NCI-H2171 (cell line): ENCODE measurements at places on chromosomes 4 and X.
A peak's percentile ranks its signal among the peaks of the same experiment; 100 is the strongest.

DNA sequence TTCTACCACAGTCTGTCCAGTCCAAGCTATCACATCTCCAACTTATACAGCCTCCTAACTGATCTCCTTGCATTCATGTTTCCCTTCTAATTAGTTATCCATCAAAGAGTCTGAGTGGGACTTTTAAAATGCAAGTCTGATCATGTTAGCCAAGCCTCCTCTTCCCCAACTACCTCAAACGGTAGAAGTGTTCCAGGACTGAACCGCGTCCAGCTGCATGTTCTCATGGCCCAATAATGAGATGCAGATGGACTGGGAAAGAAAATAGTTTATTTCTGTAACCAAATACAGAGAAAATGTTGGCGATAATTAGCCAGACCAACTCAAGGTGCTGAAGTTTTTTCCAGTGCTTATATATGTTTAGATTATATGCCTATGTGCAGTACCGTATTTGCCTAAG, 46.6 kb upstream of the PPP1R2C start:
- no peak for DNase-seq

DNA sequence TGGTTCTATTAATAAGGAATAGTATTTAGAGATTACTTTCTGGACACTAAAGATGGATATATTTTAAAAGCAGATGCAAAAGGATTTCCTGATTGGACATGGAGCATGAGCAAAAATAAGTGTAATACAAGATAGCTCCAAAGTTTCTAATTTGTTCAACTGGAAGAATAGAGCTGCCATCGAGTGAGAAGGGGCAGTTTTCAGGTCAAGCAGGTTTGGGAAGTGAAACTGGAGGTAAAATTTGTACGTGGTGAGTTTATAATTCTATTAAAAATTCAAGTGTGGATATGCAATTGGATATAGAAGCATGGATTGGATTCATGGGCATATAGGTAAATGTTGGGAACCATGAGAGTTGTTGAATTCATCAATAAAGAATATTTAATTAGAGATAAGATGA, 31.8 kb downstream of the PRDM8 start:
- DNase-seq: no peak

GRCh38 chr4:104848597-104849225, 298.0 kb upstream of the TET2 start:
- no peak for DNase-seq

- DNase-seq: no peak
These were observed 260.8 kb upstream of the TENM3 start for GRCh38 chr4:181982437-181982836.

DNA sequence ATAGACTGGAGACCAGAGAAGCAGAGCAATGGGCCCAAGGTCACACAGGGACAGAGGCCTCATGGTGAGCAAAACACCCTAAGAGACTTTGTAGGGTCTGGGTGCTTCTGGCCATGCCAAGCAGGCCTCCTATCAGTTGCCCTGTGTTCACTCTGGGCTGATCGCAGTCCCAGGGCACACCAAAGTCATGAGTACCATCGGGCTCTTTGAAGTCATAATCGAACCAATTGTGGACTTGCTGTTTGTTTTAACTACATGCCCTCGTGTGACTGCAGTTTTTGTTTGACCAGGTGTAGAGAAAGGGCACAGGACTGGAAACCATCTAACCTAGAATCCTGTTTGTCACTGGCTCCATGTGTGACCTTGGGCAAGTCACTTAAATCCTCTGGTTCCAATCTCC, 172.5 kb upstream of the CPEB2 start:
- DNase-seq: no peak

DNA sequence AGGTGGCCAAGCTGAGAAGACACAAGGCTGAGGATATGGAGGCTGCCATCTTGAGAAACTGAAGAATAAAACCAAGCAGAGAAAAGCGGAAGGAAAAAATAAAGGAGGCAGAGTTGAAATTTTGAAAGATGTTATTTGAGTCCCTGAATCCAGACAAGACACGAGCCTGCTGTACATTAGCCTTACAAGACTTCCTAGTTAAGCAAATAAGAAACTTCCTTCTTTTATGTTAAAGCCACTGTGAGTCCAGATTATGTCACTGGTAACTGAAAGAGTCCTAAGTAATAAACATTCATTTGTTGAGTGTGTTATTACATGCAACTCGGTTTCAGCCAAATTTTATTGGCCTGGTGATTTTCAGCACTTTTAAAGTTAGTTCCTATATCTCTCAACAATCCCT, 30.4 kb downstream of the DRD5 start:
- no peak for DNase-seq

- no peak for DNase-seq
These were observed 220.3 kb downstream of the PTTG2 start for GRCh38 chr4:38180456-38180855.

DNA sequence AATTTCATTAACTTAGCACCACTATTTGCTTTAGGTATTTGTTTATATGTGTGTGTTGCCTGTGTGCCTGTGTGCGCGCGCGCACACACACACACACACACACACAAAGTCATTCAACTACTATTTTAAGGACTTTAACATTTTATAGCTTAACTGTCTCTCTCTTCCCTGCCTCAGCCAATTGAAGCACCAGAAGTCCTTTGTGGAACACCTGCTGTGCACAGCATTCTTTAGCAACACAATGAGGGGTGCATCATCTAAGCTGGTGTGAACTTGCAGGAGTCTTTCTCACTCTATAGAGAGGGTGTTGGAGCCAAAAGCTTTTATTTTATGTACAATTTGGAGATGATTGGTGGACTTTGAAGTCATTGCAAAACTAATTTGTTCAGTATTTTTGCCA, 31.3 kb downstream of the SLIT2 start:
- no peak for DNase-seq

- no peak for DNase-seq
These were observed 54.7 kb upstream of the NPNT start for GRCh38 chr4:105840426-105841174.

DNA sequence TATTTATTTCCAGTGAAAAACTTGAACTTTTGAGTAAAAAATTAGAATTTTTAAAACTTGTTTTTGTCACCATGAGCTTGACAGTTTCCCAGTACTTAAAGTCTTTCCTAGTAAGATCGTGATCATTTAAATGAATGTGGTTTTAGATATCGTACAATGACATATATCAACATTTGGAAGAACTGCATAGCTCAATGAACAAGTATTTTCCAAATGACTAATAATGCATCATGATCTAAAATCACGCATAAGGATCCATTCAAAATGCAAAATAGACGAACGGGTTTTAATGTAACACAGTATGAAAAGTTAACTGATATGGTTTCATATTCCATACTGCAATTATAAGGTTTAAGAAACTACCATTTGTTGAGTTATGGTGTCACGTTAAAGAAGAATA, 4.1 kb upstream of the NDNF start:
- no peak for DNase-seq

DNA sequence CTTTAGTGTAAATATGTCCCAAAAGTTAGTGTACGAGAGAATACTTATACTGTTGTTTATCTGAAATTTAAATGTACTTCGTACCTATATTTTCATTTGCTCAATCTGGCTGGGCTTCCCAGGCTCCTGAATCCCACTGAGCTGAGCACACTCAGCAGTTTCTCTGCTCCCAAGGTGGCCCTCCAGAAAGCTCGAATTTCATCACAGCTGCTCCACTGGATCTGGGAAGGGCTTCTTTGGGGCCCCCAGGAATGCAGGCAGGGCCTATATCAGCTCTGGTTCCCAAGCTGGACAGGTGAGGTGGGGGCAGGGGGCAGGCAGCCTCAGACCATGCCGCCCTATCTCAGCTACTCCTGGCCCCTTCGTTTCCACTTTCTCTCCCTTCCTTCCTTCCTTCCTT, 1.5 kb upstream of the FATE1 start:
- no peak for DNase-seq

- no peak for DNase-seq
These were observed 46.2 kb upstream of the FAM9A start for GRCh38 chrX:8847360-8847759.

DNA sequence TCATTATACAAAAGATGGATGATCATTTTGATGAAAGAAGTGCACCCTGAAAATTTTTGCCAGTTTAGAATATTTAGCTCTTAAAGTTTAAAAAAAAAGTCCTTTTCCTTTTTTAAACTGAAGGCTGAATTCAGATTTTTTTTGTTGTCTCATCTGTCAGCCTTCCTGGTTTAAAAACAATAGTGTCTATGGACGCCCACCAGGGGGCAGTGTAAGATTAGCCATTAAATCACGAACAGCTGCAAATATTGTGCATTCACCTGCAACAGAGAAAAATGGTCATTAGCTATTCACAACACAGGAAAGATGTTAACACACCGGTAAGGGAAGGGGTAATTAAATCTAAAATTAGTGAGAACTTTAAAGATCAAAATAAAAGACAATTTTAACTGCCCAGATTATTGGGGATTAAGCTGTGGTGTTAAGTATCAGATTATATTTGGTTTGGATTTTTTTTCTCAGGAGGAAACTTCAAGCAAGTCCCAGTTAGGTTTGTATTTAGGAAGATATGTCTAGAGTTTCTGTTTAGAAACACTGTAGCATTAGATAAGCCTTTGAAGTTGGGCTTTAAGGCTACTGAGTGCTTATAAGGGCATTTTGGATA, 4.4 kb upstream of the CXorf38 start:
- peak; percentile 44 for DNase-seq

GRCh38 chrX:86021652-86022289, 25.6 kb downstream of the CHM start:
- DNase-seq: no peak

- DNase-seq: no peak
These were observed 224.3 kb upstream of the CTSO start for GRCh38 chr4:156177941-156178340.

DNA sequence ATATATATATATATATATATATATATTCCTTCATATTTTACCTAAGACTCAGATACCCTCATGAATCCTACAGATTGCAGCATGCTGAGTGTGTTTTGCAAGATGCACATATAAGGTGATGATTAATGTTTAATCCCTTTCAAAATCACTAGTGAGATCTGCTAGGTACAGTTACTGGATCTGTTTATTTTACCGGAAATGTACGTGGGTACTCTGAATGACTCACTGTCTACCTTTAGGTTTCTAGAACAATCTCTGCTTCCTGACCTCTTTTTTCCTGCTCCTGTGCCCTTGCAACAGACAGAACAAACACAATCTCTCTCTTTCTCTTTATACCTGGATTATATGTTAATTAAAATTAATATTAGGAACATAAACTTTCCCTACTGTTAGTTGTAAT, 379.6 kb downstream of the FAM133A start:
- DNase-seq: no peak

- no peak for DNase-seq
These were observed 2.5 kb upstream of the SPANXD start for GRCh38 chrX:141701072-141701471.

- no peak for DNase-seq
These were observed 208.2 kb upstream of the PSAPL1 start for GRCh38 chr4:7642741-7643458.

- DNase-seq: peak; percentile 11
These were observed 608 bp downstream of the TAF1 start for GRCh38 chrX:71366674-71367256.

- DNase-seq: no peak
These were observed at the start of gene MAB21L2 for GRCh38 chr4:150582146-150582872. TSS of gene MAB21L2 (plus strand) at chr4:150582151. CDS start at chr4:150583030, 879 bp downstream.

DNA sequence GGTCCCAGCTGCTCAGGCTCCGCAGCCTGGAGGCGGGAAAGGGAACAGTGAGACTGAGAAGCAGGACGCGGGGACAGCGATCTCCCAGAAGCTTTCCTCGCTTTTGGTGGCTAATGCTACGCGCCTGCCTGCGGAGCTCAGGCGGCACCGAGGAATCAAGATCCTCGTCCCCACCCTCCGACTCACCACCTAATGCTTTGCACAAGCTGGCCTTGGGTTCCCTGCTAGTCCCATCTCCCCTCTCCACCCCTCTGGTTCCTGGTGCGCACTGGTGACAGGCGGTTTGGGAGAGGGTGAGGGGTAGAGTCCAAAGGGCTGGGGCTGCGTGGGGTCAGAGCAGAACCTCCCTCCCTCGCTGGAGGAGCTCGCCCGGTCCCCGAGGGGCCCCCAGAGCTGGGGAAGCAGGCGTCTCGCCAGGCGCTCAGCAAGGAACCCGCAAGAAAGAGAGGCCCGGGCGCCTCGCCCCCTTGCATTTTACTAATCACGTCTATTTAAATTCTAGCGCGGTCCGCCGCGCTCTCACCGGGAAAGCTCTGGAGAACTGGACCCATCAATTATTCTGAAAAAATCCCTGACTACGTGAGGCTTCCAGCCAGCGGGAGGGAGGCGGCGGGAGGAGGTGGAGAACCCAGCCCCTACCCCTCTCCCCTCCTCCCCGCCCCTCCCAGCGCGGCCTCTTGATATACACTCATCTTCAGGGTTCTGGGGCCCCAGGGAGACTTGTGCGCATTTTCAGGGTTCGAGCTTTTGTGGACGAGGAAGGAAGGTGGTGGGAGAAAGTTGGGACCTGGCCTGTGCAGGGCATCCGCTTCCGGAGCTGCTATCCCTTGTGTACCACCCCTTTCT, 9.1 kb downstream of the POU4F2 start:
- no peak for DNase-seq

DNA sequence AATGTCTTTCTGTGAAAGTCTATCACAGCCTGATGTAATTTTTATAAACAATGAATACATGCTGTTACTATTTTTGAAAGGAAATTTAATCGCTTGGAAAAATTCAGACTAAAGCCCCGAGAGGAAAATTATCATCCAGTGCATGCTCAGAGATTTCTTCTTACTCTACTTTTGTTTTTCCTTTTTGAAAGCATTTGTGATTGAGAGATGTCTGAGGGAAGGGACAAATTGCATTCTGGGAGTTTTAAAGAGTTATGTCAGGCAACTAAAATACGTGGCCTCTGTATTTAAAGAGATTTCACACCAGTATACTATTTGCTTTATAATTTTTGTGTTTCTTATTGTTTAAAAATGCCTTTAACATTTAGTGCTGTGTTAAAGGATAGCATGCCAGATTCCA, 1.4 kb upstream of the ZFX start:
- DNase-seq: no peak

DNA sequence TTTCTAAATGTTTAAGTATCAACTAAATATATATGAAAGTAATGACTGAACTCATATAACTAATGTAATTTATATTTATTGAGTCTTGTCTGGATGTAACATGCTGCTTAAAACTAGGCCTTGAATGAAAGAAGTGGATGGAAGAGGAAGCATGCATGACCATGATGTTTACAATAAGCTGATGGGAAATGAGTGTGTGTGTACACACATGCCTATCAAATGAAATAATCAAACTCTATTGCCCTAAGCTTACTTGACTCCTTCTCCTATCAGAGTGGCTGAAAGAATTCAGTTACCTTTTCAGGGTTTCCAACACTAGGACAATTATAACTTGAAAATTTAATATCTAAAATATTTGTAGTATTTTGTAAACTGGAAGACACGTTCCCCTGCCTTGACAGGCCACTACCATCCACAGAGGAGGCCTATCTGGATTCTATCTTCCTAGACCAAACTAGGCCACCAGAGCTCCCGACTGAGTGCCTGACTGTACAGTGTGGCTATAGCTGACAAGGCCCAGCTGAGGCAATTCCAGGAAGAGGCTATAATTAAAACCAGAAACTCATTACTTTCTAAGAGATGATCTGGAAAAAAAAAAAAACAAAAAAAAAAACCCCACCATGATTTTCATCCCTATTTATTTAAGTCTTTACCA, 7.6 kb downstream of the ARSJ start:
- no peak for DNase-seq

GRCh38 chrX:119694601-119695534, 1.9 kb upstream of the SEPTIN6 start:
- DNase-seq: no peak

- DNase-seq: no peak
These were observed 239.4 kb upstream of the CTSO start for GRCh38 chr4:156193106-156193505.
